ENCODE measurements at places on chromosomes 13 and 19. TPM values are rescaled to one million over a fixed set of nuclear protein-coding genes. Genes with fewer than 3 reads are reported as not detected.

DNA sequence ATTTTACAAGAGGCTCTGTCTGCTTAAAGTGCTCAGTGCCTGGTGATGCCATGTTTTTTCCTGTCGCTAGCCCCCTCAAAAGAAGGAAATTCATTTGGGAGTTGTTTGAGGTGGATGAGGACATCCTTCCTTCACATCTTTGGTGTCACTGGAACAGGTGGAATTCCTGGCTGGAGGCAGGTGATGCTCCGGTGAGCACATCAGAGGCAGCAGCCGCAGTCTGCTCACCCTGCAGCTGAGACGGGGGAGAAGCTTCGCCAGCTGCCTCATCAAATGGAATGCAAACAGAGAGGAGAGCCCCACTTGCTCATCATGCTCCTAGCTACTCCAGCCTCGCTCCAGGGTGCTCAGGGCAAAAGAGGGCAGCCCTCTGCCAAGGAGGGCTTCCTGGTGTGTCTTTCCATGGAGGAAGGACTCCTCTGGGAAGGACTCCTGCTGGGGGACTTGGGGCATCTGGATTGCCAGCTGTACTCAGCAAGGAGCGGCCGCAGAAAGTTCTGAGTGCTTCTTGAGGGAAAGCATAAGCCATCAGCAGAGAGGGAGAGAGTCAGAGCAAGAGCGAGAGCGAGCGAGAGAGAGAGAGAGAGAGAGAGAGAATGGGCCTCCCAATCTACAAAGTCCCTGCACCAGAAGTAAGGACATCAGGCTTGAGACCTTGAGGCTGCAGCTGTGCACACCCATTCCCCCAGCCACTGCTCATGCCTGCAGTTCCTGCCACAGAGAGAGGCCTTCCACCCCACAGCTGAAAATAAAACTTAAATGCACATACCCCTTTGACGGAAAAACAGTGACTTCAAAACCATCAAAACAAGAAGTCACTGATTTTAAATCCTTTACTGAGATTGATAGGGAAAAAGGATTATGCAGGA, 74.3 kb upstream of the UBL3 start:
- no peak overlapping the region for H3K27ac ChIP-seq
- H3K27me3 ChIP-seq = no peaks in the 10 kb centered on the region
- peaks cover 36% of the 10 kb centered on the region for H3K4me1 ChIP-seq
- no peak for DNase-seq
- no peak overlapping the region for H3K4me3 ChIP-seq
- no peaks in the 10 kb centered on the region for H3K36me3 ChIP-seq

DNA sequence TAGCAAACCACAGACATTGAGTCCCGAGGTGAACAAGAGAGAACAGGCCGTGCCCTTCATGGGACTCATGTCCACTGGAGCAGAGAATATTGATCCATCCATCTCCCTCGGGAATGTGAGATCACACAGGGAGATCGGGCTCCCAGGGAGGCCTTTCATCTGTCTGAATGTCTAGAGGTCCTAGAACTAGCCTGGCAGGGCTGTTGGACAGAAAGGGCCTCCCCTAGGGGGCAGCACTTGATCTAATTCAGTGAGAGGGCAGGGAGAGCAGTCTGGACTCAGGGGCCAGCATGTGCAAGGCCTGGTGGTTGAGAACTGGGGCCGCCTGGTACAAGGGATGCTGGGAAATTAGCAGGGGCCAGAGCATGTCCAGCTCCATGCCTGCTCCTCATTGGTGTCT, 4.3 kb downstream of the RUVBL2 start:
- peak overlapping the region; percentile 4 for H3K27ac ChIP-seq
- H3K4me3 ChIP-seq = no peak overlapping the region
- DNase-seq = peak; percentile 71
- peaks cover 37% of the 10 kb centered on the region for H3K4me1 ChIP-seq
- H3K36me3 ChIP-seq = peaks cover 22% of the 10 kb centered on the region

GRCh38 chr19:34540811-34541557, 59.4 kb downstream of the WTIP start:
- peaks cover 7% of the 10 kb centered on the region for H3K27me3 ChIP-seq
- H3K4me1 ChIP-seq = no peaks in the 10 kb centered on the region
- no peak for DNase-seq
- no peak overlapping the region for H3K27ac ChIP-seq
- no peaks in the 10 kb centered on the region for H3K36me3 ChIP-seq
- no peak overlapping the region for H3K4me3 ChIP-seq

CEACAM20 gene
- total RNA-seq = not detected

ZSCAN5C gene
- not detected for total RNA-seq

GRCh38 chr19:49408816-49409440, 14.3 kb downstream of the PTH2 start:
- peaks cover 55% of the 10 kb centered on the region for H3K4me1 ChIP-seq
- peak overlapping the region; percentile 91 for H3K27ac ChIP-seq
- peak overlapping the region; percentile 66 for H3K4me3 ChIP-seq
- H3K27me3 ChIP-seq = no peaks in the 10 kb centered on the region
- H3K36me3 ChIP-seq = no peaks in the 10 kb centered on the region

C1QTNF9 gene
- total RNA-seq = not detected

DNASE2 gene
- total RNA-seq = 39.3 TPM

- H3K4me1 ChIP-seq = no peaks in the 10 kb centered on the region
- no peaks in the 10 kb centered on the region for H3K36me3 ChIP-seq
- no peaks in the 10 kb centered on the region for H3K27me3 ChIP-seq
- H3K27ac ChIP-seq = no peak overlapping the region
- no peak for DNase-seq
Observed at GRCh38 chr13:59607780-59608233, 555.9 kb downstream of the DIAPH3 start.

TEAD2 gene
- not detected for total RNA-seq

SULT2A1 gene
- total RNA-seq = not detected

GRCh38 chr13:109148243-109148642, 518.8 kb downstream of the MYO16 start:
- H3K4me1 ChIP-seq = no peaks in the 10 kb centered on the region
- no peak for DNase-seq
- H3K27ac ChIP-seq = no peak overlapping the region
- H3K27me3 ChIP-seq = no peaks in the 10 kb centered on the region
- no peak overlapping the region for H3K4me3 ChIP-seq

- H3K27ac ChIP-seq = no peak overlapping the region
- no peaks in the 10 kb centered on the region for H3K27me3 ChIP-seq
- peaks cover 26% of the 10 kb centered on the region for H3K4me1 ChIP-seq
- no peak for DNase-seq
Observed at GRCh38 chr13:100604918-100605710, 16.5 kb upstream of the GGACT start.

FXYD7 gene
- 8.3 TPM for total RNA-seq

RNF17 gene
- not detected for total RNA-seq

CYP2F1 gene
- total RNA-seq = not detected

EBI3 gene
- 4.0 TPM for total RNA-seq

NUP62 gene
- 114 TPM for total RNA-seq

DNA sequence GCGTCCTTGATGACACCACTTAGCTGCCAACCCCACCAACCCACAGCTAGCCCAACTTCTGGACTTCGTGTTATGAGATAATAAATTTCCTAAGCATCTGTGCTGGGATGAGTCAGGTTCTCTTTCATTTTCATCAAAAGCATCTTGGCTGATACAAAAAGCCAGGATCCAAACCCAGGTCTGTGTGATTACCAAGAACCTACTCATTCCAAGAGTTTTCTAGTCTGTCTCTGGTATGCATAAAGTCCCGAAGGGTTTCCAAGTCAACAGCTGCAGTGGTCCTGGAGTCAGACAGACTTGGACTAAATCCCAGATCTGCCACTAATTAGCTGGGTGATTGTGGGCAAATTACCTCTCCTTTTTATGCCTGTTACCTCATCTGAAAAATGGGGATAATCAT, 55.5 kb upstream of the SERP2 start:
- H3K4me3 ChIP-seq = no peak overlapping the region
- peaks cover 6% of the 10 kb centered on the region for H3K4me1 ChIP-seq
- no peaks in the 10 kb centered on the region for H3K36me3 ChIP-seq
- no peak overlapping the region for H3K27ac ChIP-seq
- peaks cover 25% of the 10 kb centered on the region for H3K27me3 ChIP-seq
- no peak for DNase-seq

DNA sequence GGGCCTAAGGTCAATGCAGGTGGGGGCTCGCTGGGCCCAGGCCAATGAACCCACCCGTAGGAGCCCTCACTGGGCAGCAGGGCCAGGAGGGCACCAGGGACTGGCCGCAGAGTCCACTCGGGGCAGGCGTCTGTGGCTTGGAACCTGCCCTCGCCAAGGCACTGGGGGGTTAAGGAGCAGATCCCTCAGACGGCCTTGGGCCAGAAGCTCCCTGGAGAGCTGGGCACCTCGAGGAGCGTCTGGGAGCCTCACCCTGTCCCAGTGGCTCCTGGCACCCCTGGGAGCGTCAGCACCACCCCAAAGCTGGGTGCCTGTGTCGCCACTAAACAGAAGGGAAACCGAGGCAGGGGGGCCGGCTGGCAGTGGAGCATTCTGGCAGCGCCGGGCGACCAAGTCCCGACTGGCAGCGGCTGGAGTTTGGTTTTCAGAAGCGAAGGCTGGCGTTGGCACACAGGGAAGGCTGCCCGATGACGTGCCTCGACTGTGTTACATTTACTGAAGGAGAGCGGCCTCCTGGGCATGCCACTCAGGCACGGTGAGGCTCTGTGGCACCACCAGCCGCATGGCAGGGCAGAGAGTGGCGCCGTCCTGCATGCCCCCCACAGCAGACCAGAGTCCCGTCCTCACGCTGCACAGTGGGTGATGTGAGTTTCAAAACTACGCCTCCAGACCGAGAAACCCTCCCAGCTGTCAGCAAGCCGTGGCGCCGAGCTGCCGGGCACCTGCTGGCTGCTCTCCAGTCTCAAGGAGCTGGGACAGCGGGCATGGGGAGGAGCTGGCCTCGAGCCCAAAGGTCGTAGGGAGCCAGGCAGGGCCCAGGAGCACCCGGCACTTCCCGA, 9.2 kb upstream of the MEX3D start:
- H3K27ac ChIP-seq = no peak overlapping the region
- H3K27me3 ChIP-seq = no peaks in the 10 kb centered on the region
- no peak for DNase-seq
- no peak overlapping the region for H3K4me3 ChIP-seq

- no peak for DNase-seq
- H3K27me3 ChIP-seq = peaks cover 33% of the 10 kb centered on the region
- H3K4me1 ChIP-seq = peaks cover 11% of the 10 kb centered on the region
- no peaks in the 10 kb centered on the region for H3K36me3 ChIP-seq
- no peak overlapping the region for H3K4me3 ChIP-seq
Observed at GRCh38 chr13:39599012-39599411, 4.0 kb downstream of the LHFPL6 start.

GRCh38 chr13:73481886-73482445, 423.2 kb downstream of the KLF5 start:
- H3K27ac ChIP-seq = no peak overlapping the region
- H3K36me3 ChIP-seq = no peaks in the 10 kb centered on the region
- H3K4me1 ChIP-seq = no peaks in the 10 kb centered on the region
- no peak overlapping the region for H3K4me3 ChIP-seq
- H3K27me3 ChIP-seq = no peaks in the 10 kb centered on the region
- DNase-seq = no peak

- H3K27ac ChIP-seq = no peak overlapping the region
- H3K27me3 ChIP-seq = peaks cover 30% of the 10 kb centered on the region
- peak; percentile 61 for DNase-seq
- no peaks in the 10 kb centered on the region for H3K36me3 ChIP-seq
- H3K4me1 ChIP-seq = peaks cover 18% of the 10 kb centered on the region
- peak overlapping the region; percentile 56 for H3K4me3 ChIP-seq
Observed at GRCh38 chr13:74575729-74576125, 441.5 kb upstream of the KLF12 start.

DNA sequence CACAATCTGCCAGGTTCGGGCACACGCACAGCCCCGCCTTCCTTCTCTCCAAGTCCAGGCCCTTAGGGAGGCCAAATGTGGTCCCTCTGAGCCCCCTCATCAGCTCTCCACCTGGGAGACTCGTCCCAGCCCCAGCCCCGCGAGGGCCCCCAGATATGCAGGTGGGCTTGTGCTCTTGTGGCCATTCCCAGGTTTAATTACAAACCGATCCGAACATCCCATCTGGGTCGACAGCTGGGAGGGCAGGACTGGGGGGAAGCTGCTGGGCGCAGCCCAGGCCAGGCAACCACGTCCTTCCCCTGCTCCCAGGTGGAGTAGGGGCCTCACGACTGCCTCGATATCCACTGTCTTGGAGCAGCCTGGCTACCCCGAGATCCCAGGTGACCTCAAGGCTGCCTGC, 7.5 kb upstream of the C2CD4C start:
- H3K36me3 ChIP-seq = no peaks in the 10 kb centered on the region
- no peak overlapping the region for H3K4me3 ChIP-seq
- no peaks in the 10 kb centered on the region for H3K4me1 ChIP-seq
- DNase-seq = no peak
- no peak overlapping the region for H3K27ac ChIP-seq

ADM5 gene
- 2.9 TPM for total RNA-seq

LRRC8E gene
- total RNA-seq = not detected

All from activated CD4-positive, alpha-beta memory T cell treated with anti-CD3 and anti-CD28 coated beads, Interleukin-2, amount 10 ng/mL, durations not matched to agents 7 days and 5 days (primary cell).